MG63 (cell line): ENCODE measurements at places on chromosomes 3 and 15.

- no peak for DNase-seq
These were observed 135.0 kb upstream of the PRICKLE2 start for GRCh38 chr3:64360280-64360679.

DNA sequence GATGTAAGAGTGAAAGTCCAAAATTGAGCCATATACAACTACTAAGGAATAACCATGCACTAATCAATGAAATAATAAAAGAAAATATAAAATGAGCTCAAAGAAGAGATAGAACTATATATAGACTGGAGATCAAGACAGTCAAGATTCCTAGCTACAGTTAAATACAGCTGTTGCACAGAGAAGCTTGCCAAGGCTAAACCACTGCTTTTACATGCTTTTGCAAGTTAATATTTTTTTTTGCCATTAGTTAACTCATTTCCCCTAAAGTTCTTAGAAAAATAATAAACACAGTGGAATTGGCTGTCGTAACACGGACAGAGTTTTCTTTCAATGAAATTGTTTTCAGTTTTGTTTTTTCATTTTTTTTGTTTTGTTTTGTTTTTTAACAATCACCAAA lies 123.0 kb downstream of the VGLL3 start:
- DNase-seq, result no peak

DNA sequence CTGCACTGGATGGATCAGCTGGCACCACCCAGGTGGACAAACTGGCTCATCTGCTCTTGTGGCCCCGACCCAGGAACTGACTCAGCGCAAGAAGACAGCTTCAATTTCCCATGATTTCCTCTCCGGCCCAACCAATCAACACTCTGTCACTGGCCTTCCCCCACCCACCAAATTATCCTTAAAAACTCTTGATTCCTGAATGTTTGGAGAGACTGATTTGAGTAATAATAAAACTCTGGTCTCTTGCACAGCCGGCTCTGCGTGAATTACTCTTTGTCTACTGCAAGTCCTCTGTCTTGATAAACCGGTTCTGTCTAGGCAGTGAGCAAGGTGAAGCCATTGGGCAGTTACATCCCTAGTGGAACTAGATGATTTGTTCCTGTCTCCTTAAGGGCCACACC lies 16.1 kb downstream of the BDH1 start:
- DNase-seq, result no peak

- DNase-seq, result no peak
These were observed 253.9 kb downstream of the LSAMP start for GRCh38 chr3:116191409-116191808.

- no peak for DNase-seq
These were observed 222.0 kb upstream of the DPPA4 start for GRCh38 chr3:109559389-109559788.

DNA sequence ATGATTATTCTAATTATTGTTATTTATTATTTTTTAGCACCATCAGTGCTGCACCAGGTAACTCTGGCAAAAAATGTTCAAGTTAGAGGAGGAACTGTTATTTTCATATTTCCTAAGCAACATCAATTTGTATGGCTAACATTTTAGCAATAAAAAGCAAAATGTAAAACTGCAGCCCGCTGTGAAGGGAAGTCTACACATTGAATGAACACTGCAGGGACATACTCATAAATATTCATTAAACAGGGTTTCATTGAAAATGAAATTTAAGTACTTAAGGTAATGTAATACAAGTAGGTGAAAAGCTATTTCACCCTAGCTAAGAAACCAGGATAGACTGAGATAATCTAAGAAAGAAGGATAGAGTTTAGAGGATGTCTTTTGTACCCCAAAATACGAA lies 532.7 kb downstream of the NLGN1 start:
- DNase-seq, result no peak

DNA sequence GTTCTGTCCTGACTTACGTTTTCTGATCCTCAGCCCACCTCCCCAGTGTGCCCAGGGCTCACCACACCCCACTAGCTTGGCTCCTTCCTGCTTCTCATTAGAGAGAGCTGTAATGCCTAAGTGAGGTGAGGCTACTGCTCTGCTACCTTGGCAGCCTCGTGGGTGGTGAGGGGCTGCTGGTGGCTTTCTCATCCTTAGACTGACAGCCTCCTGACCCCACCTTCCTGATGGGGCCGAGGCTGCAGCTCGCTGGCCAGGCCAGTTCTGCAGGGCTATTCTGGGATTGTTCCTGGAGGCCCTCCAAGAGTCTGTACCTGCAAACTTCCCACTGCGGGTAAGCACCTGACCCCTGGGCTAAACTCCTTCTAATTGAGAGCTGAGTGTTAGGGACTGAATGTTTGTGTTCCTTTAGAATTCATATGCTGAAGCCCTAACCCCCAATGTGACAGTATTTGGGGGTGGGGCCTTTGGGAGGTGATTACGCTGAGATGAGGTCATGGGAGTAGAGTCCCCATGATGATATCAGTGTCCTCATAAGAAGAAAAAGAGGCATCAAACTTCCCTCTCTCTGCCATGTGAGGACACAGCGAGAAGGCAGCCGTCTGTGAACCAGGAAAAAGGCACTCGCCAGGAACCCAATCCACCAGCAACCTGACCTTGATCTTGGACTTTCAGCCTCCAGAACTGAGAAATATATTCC lies 38.1 kb upstream of the IQSEC1 start:
- no peak for DNase-seq

- DNase-seq, result no peak
These were observed 5.8 kb downstream of the ATP13A5 start for GRCh38 chr3:193372783-193373182.

- no peak for DNase-seq
These were observed 20.7 kb downstream of the ZBTB38 start for GRCh38 chr3:141388823-141389621.

DNA sequence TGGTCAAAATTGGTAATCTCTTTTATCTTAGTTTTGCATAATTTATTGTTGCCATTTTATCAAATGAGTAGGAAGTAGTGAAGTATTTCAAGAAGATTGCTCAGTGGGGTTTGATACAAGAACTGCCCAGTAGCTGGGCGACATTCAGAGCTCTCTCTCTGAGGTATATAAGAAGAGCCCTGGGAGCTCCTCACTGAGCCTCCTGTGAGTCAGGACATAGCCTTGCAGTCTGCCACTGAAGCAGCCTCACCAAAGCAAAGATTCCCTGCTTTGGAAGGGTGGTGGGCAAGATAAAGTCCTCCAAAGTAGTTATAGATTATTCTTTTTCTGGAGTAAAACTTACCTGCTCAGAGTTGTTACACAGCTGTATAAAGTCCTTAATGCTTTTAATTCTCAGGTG lies 26.1 kb downstream of the SKIL start:
- no peak for DNase-seq

DNA sequence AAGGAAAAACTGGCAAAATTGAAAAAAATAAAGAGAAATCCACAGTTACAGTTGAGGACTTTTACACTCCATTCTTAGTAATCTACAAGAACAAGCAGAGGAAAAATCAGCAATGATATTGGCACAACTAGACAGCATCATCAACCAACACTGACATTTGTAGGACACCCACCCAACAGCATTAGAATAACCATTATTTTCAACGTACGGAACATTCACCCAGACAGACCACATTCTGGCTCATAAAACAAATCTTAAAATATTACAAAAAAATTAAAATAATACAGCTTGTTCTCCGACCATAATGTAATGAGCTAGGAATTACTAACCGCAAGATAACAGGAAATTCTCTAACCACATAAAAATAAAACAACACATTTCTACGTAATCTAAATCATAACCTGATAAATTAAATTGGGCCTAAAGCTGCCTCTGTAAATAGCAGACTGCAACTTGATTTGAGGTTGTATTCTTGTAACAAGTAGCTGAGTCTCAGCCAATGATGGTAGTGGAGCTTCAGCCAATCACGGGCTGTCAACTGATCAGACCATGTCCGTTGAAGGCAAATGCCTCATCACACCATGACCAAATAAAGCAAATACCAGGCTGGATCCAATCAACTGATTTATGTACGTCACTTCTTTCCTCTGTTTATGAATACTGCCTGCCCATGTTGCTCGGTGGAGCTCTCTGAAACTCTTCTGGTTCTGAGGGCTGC lies 9.2 kb downstream of the PLSCR4 start:
- DNase-seq, result peak; percentile 40

- no peak for DNase-seq
These were observed 713.3 kb upstream of the CBLB start for GRCh38 chr3:106582151-106582550.

DNA sequence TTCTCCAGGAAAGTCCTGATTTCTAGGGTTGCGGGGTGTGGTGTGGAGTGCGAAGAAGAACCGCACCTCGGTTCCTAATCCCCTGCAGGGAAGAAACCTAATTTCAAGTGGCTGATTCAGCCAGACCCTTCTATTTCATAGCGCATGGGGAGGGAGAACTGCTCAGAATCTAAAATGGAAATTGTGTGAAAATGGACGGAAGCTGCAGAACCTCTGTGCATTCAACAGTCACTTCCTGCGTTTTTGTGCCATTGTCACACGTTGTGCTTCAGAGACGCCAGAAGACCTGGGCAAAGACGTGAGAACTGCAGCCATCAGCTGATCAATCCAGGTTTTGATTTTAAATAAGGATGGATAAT lies 1.2 kb downstream of the SIDT1 start:
- no peak for DNase-seq

- peak; percentile 34 for DNase-seq
These were observed 24.3 kb downstream of the H1-8 start for GRCh38 chr3:129567176-129567705.

DNA sequence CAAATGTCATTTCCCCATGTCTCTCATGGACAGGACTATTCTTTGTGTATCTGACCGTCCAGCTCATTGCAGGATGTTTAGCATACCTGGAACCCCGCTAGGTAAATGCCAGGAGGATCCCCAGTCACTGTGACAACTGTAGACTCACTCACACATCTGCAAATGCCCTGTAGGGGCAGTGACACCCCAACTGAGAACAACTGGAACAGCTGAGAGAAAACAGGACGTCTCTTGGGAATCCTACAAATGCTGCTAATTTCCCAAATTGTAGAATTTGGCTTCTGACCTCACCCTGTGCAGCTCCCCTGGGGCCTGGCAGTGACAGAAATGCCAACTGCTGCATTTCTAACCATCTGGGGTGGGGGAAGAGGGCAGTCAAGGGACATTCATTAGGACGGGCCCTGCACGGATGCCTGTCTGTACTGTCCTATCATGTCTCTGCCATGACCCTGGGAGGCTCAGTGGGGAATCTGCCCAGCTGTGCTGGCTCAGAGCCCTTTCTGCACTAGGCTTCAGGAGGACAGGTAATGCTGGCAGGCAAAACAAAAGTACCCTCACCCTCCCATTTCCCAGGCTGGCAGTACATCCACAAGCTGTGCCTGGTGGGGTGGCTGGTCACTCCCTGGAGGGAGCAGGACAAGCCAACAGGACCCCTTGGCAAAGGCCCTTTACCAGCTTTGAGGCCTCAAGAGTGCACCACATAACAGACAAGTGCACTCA lies 30.4 kb downstream of the RAB6B start:
- DNase-seq, result no peak

GRCh38 chr15:52558196-52558595 lies 10.6 kb downstream of the ARPP19 start:
- peak; percentile 18 for DNase-seq

GRCh38 chr15:50134524-50135024 lies 15.5 kb upstream of the ATP8B4 start:
- DNase-seq, result no peak

DNA sequence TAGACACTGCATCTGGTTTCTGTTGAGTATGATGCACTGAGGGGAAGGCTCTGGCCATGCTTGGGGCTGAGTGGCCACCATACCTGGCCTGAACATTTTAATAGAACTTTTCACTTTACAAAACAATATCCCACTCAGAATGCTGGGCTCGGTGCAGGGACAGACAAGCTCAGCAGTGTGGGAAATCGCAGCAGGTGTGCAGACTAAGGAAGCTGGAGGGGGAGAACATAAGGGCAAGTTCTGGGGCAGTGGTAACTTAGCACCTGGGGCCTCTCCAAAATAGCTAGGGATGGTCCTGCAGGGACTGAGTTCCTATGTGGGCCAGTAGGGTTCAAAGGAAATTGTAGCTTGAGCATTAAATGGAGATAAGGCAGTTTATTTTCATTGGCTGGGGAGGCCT lies 90.9 kb upstream of the RNU6-1 start:
- DNase-seq, result no peak

DNA sequence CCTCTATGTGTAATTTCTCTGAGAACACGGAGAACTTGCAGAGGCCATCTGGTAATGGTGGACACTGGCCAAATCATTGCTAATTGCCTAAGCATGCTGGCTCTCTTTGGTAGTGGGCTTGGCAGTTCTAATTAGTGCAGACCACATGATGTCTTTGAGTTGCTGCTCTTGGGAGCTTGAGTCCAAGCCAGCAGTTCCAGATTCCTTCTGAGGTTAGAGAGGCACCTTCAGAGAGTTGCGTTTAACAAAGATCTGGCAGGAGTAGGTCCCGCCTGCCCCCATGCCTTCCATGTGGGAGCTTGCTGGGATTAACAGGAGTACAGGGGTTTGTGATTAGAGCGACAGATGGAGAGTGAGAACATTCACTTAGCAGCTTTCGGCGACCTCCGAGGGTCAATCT lies 449.0 kb upstream of the LMCD1 start:
- DNase-seq, result no peak

DNA sequence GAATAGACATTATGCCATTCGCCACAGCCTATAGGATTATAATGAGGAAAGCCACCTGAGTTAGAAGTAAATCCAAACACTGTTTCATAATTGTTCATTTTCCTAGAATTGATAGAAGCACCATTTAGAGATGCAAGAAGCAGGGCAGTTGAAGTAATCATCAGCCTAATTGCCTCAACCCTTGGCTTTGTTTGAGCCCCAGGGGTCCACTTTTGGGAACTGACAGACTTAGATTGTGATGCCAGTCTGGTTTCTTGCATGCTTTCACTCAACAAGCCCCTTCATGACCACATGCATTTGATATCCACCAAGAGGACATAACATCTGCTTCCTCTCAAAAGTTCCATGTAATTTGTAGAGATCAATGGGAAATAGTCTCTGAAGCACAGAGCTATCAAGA lies 97.2 kb upstream of the COL8A1 start:
- no peak for DNase-seq

DNA sequence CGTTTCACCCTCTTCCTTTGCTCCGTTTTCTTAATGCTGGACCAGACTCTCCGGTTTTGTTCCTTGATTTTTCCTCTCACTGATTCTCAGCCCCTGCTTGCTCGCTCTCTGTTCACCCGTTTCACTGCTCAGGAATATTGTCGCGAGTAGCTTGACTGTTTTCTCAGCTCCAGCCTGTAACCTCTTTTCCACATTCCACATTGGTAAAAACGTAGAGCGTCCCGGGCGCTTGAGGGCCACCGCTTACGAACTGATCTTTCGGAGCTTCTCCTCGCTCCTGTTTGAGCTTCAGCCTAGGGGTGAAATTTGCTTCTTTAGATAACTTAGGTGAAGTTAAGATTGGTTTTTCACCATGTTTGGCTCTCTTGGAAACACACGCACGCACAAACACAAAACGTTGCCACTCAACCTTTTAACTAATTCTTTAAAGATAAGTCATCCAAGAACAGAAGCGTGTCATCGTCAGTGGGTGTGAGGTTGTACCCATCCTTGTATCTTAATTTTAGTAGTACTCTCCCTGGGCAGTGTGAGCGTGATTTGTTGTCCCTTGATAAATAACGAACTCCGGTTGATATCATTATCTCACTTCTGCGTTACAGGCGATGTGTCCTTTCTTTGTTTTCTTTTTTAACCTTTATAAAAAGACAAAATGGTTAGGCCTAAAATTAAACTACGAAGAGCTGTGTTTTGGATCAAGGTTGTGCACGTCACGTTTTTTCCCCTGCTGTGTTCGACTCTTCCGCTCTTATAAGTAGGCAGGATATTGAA lies 1.0 kb downstream of the PAK2 start:
- DNase-seq, result peak; percentile 23
